ENCODE measurements at places on chromosomes 7 and 10.

GRCh38 chr10:18483516-18484186 is 167.7 kb downstream of the NSUN6 start:
- DNase-seq = no peak

- no peak for DNase-seq
Measured at GRCh38 chr7:64916-65341, 127.4 kb upstream of the FAM20C start.

GRCh38 chr7:152553671-152554317 is 118.0 kb upstream of the KMT2C start:
- no peak for DNase-seq

- DNase-seq = peak; percentile 36
Measured at GRCh38 chr7:76260171-76260703, 42.2 kb upstream of the HSPB1 start.

DNA sequence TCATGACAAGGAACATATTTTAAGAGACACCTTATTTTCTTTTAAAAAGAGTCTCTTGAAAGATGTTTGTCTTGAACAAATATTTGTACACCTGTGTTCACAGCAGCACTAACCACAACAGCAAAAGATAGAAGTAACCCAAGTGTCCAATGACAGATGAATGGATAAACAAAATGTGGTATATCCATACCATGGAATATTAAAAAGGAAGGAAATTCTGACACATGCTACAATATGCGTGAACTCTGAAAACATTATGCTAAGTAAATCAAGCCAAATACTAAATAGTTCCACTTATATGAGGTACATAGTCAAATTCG is 17.8 kb downstream of the SGMS1 start:
- DNase-seq = no peak

- no peak for DNase-seq
Measured at GRCh38 chr10:103578782-103579382, 85.4 kb downstream of the NEURL1 start.

GRCh38 chr10:76429368-76430060 is 998.1 kb downstream of the LRMDA start:
- no peak for DNase-seq

GRCh38 chr7:111591-111990 is 80.8 kb upstream of the FAM20C start:
- DNase-seq = no peak

Data from activated CD8-positive, alpha-beta memory T cell treated with anti-CD3 and anti-CD28 coated beads, Interleukin-2, amount 50 U/mL, for 4 hours (primary cell).